ENCODE measurements at places on chromosomes 2 and 18.

DNA sequence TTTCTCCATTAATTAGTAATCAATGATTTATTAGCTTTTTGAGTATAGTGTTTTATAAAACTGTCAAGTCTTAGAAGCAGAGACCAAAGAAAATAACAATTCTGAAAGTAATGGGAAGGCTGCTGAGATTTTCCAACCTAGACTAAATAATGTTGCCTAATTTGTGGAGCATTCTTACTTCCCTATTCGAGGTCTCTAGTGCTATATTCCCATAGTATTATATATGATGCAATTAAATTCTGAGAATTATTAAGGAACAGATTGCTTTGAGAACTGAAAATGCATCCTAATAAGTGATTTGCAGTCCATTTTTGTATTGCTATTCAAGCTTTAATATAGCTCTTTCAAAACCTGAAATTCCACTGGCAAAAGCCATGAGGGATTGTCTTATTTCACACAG is 27.7 kb upstream of the DOCK10 start:
- no peak for DNase-seq

GRCh38 chr2:212537726-212538304 is 787 bp downstream of the ERBB4 start:
- DNase-seq = no peak

GRCh38 chr2:159010340-159010739 is 41.9 kb downstream of the TANC1 start:
- DNase-seq = no peak

- DNase-seq = no peak
These were observed 142.0 kb downstream of the COL6A3 start for GRCh38 chr2:237271698-237272652.

GRCh38 chr2:226733189-226733858 is 66.3 kb downstream of the IRS1 start:
- no peak for DNase-seq

- DNase-seq = no peak
These were observed 49.9 kb downstream of the DHRS9 start for GRCh38 chr2:169119123-169119760.

- no peak for DNase-seq
These were observed 199.9 kb downstream of the TGIF1 start for GRCh38 chr18:3649633-3650426.

DNA sequence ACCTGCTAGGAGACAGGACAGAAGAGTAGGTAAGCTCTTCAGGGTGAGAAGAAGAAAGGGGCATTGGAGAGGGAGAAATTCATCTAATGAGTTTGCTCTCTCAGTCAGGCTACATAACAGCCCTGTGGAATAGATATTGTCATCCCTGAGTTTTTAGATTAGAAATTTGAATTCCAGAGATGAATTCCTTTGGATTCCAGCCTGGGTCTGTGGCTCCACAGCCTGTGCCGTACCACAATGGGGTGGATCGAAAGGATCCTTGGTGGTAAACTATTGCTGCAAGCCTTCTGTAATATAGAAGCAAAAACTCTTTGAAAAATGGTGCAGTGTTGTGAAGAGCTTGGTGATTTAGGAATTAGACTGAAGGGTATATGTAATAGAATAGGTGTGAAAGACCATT is 21.0 kb downstream of the MYO1B start:
- DNase-seq = no peak

GRCh38 chr2:150169237-150169629 is 318.2 kb downstream of the RND3 start:
- no peak for DNase-seq

- no peak for DNase-seq
These were observed 84.1 kb upstream of the CTNNA2 start for GRCh38 chr2:79428745-79429144.

DNA sequence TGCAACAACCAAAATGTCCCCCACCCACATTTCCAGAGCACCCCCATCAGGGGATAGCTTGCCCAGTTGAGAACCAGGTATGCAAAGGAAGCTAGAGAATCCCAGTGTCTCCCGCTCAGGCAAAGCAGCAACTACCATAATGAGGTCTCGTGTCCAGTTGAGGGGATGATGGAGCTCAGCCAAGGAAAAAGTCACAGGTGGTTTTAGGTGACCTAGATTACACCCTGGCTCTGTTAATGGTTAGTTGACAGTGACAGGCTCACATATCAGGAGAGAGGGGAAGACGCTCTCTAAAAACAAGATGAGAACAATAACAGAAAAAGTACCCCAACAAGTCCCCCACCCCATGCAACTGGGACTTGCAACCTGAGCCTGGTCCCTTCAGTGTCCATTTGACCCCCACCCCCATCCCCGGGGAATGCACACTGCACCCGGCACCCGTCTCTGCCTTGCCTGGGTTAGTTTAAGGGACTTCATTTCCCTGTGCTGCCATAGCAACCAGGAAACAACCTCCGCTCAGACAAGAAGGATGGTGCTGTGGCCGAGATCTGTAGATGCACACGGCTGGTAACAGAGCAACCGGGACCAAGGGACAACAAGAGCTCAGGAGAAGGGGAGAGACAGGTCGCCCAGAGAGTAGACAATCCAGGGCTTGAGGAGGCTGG is at the start of gene KIAA2012:
KIAA2012 (plus strand) TSS at position 519 of the 665 bp plus-strand sequence. CDS start 373 bp downstream, outside the sequence.
- no peak for DNase-seq

DNA sequence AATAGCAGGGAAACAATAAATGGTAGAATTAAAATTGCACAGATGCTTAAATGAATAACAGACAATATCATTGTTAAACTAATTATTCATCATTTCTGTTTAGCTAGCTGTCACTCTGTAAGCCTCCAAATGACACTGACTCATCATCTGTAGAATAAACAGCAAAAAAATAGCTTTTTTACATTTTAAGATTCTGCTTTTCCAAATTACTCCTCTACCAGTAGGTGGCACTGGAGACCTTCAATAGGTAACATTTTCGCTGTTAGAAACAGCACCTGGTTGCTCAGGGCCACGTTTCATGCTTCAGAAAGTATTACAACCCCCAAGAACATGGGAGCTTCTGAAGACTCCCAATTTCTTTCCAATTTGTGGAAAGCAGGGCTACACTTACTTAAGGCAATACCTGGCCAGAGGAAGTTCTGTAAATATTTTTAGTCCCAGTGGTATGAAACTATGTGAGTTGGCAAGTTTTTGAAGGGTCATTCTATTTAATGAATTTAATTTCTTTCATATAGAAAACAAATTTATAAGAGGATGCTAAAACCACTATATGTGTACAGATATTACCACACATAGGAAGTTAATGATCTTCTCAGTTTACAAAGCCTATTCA is 45.4 kb downstream of the TTN start:
- DNase-seq = peak; percentile 2

DNA sequence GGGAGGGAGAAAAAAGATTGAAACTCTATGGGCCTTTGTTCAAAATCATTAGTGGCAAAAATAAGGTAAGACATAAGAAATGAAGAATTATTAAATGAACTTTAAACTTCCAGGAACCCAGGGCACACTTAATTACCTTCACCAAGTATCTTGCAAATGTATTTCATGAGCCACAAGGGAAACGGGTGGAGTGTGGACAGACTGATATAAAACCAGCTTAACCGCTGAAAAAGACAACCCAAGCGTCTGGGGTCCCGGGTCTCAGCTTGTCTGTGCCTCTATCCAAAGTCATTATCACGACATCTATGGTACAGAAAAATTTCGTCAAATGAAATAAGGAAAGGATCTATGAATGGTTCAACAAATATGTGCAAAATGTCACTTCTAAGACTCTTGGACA is 13.9 kb upstream of the MBOAT2 start:
- DNase-seq = no peak

- no peak for DNase-seq
These were observed 58.6 kb downstream of the FN1 start for GRCh38 chr2:215377283-215377682.

- no peak for DNase-seq
These were observed 103.8 kb downstream of the PLCL1 start for GRCh38 chr2:197908156-197908555.

- DNase-seq = no peak
These were observed 184.2 kb downstream of the ZNF385B start for GRCh38 chr2:179677077-179677688.

DNA sequence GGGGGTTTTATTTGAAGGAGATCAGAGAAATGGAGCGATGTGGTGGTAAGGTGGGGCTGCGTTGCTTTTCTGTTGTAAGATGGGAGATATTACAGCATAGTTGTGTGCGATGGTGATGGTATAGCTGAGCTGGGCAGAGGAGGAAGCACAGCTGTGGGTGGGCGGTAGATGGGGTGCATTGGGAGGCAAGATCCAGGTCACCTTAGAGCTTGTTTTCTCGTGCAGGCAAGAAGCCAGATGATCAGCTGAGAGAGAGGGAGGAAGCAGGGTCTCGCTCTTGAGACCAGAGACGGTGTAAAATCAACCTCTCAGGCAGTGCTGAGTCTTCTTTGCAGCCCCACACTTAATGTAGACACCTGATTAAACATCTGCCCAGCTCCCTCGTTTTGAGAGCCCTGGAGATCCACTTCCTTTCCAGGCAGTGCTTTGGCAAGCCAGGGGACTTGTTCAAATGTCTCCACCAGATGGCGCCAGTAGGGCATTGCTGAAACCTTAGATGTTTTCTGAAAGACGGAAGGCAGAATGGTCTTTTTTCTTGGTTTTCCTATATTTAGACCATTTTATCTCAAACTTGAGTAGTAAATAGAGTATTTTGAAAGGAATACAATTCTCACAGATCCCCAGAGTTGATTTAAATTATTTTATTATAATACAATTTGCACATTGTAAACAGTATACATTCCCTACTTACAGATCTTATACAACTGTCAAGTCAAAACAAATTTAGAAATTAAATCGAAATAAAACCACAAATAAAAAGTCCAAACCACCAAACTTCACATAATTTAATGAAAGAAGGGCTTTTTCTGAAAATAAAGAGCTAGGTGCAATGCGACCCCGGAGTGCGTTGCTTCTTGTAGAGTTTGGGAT is 21.1 kb upstream of the LYPD6B start:
- peak; percentile 54 for DNase-seq

DNA sequence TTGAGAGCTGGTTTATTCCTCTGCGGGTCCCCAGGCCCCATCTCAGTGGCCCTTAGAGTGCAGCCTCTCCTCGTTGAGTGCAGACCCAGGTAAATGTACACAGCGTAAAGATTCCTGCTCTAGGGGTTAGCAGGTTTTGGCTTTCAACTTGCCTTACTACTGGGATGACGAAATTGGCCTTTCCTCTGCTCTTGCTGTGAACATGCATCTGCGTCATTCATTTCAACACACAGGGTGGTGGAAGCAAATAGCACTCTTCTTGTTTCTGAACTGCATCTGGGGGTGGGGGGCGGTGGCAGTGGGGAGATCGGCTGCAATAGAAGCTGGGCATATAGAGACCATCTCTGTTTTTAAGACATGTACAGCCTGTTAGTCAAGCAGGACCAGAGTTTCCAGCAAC is 16.5 kb upstream of the SLC16A14 start:
- DNase-seq = no peak

DNA sequence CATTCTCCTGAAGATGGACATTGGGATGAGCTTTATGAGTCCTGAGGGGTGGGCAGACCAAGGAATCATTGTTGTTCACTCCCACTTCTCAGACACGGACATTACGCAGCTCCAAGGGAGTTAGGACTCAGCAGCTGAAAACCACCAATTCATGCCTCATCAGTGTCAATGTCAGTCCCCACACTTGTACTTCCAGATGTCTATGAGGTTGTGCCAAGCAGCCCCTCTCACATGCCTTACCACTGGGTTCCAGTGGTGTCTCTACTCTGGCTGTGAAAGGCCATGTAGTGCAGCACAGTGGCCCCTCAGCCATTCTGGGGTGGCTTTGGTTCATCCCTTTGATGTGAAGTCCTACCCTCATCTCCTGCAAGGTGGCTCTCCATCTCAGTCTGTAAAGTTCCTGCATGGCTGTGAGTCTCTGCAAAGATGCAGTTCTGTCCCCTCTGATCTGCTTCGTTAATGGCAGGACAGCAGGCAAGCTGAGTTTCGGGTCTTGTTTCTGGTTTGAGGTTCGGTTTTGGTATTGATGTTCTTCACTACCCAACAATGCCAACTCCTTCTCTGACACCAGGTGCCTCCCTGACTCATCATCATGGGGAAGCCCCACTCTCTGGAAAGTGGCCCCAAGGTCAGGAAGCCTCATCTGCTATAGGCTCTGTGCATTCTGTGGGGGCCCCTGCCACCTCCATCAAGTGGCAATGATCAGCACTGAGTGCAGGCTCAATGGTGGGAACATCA is 14.0 kb upstream of the COL6A3 start:
- DNase-seq = peak; percentile 74

DNA sequence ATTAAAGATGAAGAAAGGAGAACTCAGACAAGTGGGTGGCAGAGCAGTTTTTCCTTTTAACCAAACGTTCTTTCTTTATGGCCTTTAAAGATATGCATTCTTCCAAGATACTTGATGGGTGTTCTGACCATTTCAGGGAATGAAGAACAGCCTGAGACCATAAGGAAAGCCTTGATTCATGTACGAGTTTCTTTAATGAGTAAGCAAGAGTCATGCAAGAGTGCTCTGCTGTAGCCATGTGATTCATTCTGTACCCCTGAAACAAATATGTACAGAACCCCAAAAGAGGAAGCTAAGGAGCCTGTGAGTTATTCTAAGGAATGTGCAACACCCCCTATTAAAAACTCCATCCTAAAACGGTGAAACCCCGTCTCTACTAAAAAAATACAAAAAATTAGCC is 372.8 kb downstream of the MTX2 start:
- no peak for DNase-seq

- no peak for DNase-seq
These were observed 57.2 kb downstream of the CYBRD1 start for GRCh38 chr2:171579481-171579880.

DNA sequence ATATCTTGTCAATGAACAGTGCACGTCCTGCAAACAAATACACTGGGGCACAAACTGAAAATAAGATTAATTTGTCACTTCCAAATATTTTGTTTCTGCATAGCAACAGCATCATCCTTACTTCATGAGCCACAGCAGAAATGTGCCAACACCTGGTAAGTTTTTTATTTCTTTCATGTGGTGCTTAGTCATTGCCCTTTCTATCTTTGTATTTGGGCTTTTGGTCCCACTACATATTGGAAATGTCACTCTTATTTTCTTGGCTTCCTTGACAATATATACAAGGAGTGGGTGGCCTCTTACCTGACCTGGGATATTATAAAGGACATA is 208.0 kb downstream of the RBM43 start:
- no peak for DNase-seq

GRCh38 chr2:344811-345210 is 56.9 kb upstream of the ALKAL2 start:
- DNase-seq = no peak

- DNase-seq = no peak
These were observed 65.7 kb downstream of the KLHL14 start for GRCh38 chr18:32707147-32707546.

DNA sequence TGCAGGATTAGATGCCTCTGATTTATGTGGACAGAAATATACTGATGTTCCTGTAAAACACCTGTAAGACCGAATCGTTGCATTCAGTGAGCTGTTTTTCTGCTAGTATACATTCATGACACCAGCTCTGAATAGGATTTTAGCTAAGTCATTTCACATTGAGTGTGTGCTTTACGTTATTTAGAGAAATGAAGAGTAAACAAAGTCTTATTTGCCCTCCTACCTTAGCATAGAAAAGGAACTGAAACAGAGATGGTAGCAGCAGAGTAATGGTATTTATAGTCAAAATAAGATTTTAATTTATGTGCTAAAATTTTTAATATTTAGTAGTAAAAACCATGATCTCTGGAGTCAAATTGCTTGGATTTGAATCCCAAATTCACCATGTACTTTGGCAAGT is 168.0 kb downstream of the CERS6 start:
- no peak for DNase-seq

Measured in stimulated activated CD4-positive, alpha-beta T cell treated with anti-CD3 and anti-CD28 coated beads, Interleukin-1b, Interleukin-23, amount 100 ng/mL, for 24 hours (primary cell).